ENCODE measurements at places on chromosomes 6 and 20.

DNA sequence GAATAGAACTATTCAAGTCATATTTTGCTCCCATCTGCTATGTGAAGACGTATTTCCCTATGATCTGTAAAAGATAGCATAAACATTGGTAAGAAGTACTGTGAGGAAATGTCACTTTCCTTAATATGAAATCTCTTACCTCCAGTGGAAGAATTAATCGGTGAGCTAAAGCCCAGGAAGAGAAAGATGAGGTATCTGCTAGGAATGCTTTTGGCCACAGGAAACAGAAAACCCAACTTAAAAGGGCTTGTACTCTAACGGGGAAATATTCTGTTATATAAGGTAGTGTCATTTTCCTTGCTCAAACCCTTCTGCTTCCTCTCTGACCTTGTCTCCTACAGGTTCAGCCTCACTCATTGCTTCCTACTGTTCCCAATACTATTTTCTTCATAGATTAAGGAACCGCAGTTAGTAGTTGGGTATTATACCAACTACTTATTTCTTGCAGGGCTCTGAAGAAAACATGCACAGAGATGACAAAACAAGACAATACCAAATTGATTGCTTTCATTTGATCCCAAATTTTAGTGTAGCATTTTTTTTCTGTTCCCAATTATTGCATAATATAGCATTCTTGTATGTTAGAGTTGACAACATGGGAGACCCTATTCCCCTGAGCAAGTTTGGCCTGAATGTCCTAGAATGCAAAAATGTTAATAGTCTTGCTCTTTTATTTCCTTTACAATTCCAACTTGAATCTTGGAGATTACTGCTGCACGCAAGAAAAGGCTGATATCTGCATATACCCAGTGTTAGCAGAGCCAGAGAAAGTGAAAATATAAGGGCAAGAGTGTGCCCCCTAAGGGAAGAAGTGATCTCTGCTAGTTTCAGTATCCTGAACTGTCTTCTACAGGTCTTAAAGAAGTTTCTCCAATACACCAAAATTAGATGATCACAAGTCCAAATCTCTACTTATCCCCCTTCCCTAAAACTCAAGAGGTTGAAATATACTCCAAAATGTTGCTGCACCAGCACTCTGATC, 65.3 kb downstream of the AFG1L start:
- no peak for DNase-seq

- DNase-seq: no peak
Observed at GRCh38 chr6:1846611-1847010, 236.9 kb downstream of the FOXC1 start.

GRCh38 chr20:13397300-13397724, 176.2 kb downstream of the ISM1 start:
- DNase-seq: no peak

- DNase-seq: no peak
Observed at GRCh38 chr6:11208854-11209253, 23.6 kb downstream of the NEDD9 start.

- DNase-seq: no peak
Observed at GRCh38 chr20:39009348-39009747, 47.2 kb downstream of the DHX35 start.

- DNase-seq: no peak
Observed at GRCh38 chr20:19022118-19022575, 190.3 kb upstream of the SLC24A3 start.

DNA sequence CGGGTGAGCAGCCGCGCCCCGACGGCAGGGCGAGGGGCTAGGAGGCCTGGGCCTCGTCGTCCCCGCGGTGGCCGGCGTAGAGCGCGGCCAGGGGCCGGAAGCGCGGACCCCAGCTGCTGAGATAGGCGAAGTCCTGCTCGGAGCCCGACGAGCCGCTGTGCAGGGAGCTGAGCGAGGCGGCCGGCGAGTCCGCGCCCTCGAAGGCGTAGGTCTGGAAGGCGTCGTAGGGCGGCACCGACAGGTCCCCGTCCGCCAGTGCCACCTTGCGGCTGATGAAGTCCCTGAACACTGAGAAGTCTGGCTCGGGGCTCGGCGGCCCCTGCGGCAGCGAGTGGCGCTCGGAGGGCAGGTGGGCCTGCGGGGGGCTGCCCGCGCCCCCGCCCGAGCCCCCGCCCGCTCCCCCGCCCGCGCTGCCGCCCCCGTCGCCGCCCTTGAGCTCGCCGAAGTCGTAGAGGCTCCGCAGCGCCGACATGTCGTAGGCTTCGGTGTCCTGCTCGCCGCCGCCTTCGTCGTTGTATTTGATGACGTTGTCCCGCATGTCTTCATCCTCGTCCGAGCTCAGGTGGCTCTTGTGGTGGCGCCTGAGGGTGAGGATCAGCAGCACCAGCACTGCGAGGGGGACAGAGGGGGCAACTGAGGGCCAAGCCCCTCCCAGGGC, 56.5 kb downstream of the CD40 start:
- DNase-seq: peak; percentile 90

GRCh38 chr20:38999965-39000910, 38.1 kb downstream of the DHX35 start:
- no peak for DNase-seq

GRCh38 chr6:74755778-74756177, 450.1 kb downstream of the COL12A1 start:
- no peak for DNase-seq

DNA sequence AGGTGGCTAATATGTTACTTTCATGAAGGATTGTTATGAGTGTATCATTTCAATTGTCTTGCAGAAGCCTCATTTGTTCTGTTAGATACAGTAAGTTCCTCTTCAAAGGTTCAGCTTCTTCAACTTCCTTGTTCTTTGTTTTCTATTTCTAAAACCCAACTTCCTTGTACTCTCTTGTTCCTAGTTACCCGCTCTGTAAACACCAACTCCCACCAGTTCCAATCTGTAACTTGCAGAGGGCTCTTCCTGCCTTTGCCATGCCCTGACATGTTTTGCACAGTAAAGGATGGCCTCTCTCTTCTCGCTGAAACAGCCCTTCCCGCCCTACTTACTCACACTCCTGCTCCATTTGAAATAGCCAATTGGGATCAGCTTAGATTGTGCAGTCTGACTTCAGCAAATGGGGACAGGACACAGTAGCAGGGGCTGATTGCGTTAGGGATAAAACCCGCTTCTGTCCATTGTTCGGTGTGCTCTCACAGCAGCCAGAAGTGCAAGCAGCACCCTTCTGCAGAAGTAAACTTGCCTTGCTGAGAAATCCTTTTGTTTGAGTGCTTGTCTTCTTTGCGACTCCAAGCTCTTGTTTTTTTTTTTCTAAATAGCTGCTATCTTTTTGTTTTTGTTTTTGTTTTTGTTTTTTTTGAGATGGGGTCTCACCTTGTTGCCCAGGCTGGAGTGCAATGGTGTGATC, 45.9 kb upstream of the POU5F1 start:
- no peak for DNase-seq

GRCh38 chr6:19998541-19998940, 161.4 kb downstream of the ID4 start:
- no peak for DNase-seq

DNA sequence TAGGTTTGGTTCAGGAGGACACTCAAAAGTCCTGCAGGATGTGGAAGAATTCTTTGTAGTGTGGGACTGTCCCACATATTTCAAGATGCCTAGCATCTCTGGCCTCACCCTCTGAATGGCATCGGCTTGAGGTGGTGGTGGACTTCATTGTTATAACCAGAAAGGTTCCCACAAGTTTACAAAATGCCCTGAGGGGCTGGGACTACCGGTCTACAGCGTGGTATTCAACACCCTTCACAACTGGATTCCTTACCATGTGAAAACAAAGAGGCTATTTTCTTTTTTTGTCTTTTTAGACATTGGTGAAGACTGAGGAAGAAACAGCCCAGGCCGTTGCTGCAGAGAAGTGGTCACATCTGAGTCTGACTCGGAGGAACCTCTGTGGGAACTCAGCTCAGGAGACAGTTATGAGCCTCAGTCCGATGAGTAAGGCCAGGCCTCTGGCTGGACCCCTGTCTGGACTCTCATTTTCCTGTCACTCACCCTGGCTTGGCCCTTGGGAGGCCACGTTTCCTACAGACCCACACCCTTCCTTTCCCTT, 15.2 kb downstream of the PGBD1 start:
- no peak for DNase-seq

DNA sequence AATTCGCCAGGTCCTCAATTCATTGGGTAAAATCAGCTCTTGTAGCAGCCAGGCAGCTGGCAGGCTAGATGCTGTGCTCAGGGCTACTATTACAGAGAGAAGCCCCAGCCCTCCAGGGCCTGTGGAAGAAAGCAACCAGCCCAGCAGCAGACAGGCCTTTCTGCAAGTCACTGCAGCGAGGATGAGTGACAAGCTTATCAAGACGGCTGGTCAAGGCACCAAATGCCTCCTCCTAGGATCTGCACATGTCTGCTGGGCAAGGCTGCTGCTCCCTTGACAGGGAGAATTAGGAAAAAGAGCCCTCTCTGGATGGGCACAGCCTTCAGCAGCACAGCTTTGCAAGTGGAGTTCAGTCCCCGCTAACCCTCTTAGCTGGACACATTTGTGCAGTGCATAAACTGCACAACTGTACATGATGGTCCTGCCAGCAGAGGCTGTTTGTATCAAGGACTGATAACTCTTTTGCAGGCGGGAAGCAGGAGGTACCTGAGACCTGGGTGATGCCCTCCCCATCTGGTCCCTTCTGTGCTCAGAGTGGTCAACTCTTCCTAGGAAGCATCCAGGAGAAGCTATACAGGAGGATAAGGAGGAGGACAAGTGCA, 89.9 kb downstream of the CDC5L start:
- DNase-seq: no peak

DNA sequence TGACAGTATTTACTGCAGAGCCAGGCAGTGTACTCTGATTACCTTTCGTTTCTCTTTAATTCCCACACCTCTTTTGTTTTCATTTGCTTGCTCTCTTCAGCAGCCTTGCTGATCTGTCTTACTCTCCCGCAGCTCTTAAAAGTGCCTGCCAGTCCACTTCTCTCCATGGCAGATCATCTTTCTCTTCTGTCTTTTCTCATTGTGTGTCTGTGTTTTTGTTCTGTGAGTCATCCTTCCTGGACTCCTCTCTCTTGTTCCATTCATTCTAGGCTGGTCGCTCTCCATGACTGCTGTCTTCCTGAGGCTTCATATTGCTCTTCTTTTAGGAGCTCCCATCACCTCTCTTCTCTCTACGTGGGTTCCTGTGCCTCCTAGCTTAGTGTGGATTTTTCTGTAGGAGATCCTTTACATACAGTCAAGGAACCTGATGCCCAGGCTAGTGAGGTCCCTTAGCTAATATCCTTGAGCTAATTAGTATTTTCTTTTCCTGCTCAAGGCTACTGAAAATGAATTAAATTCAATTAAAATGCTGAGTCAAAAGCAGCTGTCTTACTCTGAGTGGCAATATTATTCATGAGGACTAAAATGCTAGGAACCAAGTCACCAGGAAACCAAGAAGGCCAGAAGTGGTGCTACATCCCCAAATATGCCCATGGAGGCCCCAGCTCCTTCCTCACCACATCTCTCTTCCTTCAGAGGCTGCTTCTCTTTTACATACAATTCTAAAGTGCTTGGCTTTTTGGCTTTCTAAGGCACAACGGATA, 86.1 kb downstream of the SLX4IP start:
- DNase-seq: no peak

- DNase-seq: no peak
Observed at GRCh38 chr6:133467231-133467981, 226.2 kb downstream of the EYA4 start.

DNA sequence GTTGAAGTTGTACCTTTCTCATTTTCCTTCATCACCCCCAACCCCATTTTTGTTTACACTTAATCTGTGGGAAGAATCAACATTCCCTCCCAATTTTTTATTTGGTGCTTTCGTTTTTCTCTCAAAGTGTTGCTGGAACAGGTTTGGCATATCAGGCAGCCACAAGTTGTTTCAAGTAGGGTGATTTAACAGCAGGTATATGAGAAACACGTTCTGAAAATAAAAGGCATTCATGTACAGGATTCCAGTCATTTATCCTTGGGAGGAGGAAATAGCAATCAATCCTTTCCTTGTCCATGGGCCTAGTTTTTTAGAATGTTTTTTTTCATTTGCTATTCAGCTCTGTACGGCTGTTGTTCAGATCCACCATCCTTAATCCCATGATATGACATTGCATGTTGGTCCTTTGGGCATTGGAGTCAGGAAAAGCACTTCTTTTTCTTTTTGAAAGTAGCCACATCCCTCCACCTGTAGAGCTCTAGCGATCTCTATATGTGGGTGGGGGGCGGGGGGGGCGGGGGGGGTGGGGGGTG, 120.2 kb downstream of the JARID2 start:
- no peak for DNase-seq

GRCh38 chr6:11791354-11792107, 12.9 kb upstream of the ADTRP start:
- no peak for DNase-seq

GRCh38 chr6:143596866-143597265, 80.9 kb upstream of the PHACTR2 start:
- no peak for DNase-seq

DNA sequence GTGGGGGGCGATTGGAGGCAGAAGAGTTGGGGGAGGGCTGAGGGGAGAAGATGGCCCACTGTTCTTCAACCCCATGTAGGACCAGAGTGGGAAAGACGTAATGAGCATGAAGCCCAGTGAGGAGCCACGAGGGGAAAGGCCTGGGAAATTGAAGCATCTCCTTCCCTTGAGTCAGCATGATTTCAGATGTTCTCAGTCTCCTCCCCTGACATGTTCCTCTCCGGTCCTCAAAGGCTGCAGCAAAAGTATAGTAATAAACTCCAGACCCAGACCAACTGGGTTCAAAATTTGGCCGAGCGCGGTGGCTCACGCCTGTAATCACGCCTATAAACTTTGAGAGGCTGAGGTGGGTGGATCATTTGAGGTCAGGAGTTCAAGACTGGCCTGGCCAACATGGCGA, 1.9 kb upstream of the NFKBIE start:
- no peak for DNase-seq

DNA sequence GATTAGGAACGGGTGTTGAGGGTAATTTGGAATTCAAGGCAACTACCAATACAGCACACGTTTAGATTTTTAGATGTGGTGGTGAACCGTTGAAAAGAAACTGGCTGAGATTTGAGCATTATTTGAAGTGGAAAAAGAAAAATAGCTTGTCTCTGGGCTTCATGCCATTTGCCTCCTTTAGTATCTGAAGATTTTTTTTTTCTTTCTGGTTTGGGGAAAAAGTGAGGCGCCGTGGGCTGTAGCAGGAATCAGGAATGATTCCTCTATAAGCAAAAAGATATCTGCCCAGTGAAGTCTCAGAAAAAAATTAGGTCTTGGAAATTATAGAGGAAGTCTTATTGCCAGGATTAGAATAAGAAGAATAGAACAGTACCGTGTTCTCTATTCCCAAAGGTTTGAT, 88.5 kb downstream of the RPS12 start:
- DNase-seq: no peak

DNA sequence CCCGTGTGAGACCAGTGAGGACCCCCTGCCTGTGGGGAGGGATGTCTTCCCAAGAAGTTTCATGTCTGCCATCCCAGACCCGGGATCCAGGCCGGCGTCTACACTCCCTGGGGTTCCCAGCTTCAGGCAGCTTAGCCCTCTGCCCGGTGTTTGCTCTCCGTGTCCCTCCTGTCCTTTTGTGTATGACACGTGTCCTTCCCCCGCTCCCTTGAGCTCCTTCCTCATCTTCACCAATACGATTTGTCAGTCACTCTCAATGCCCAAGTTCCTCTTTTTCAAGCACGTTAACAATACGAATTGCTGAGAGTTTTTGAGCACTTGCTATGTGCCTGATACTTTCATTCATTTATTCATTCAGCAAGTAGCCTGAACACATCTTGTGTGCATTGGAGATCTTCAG, 115.6 kb upstream of the PTPN1 start:
- DNase-seq: no peak

Measured in activated effector memory CD4-positive, alpha-beta T cell treated with anti-CD3 and anti-CD28 coated beads, Interleukin-2, amount 50 U/mL, for 16 hours (primary cell).